ENCODE measurements at places on chromosomes 7 and 10.

DNA sequence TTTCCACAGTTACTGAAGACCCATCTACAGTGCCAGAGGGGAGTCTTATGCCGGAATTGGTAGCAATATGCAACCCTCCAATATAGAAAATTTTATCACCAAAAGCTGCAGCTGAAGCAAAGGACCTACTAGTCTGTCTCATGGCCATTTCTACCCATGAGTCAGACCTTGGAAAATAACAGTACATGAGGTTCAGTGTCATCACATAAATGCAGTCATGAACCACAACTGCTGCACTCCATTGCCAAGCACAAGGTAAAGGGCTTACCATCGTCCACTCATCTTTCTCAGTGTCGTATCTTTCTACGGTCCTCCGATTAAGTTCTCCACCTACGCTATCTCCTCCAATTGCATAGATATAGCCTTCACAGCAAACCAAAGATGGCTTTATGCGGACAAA lies 21.8 kb downstream of the KBTBD2 start:
- no peak overlapping the region for H3K4me3 ChIP-seq
- H3K27me3 ChIP-seq = no peaks in the 10 kb centered on the region
- peak overlapping the region; percentile 12 for H3K27ac ChIP-seq
- peaks cover 34% of the 10 kb centered on the region for H3K4me1 ChIP-seq
- DNase-seq = no peak

- no peak overlapping the region for H3K27ac ChIP-seq
- H3K36me3 ChIP-seq = peaks cover 37% of the 10 kb centered on the region
- peaks cover 5% of the 10 kb centered on the region for H3K4me1 ChIP-seq
- no peak overlapping the region for H3K4me3 ChIP-seq
- DNase-seq = no peak
Measured at GRCh38 chr7:106249488-106249887, 35.3 kb downstream of the NAMPT start.

- peak within 1 kb of the TSS; percentile 97 for H3K27ac ChIP-seq
- no peaks in the 10 kb centered on the region for H3K27me3 ChIP-seq
- H3K4me3 ChIP-seq = peak within 1 kb of the TSS; percentile 86
- peak; percentile 96 for DNase-seq
- peaks cover 39% of the 10 kb centered on the region for H3K4me1 ChIP-seq
- H3K36me3 ChIP-seq = peaks cover 10% of the 10 kb centered on the region
Measured at GRCh38 chr10:99619851-99620710, at the start of gene SLC25A28. TSS of gene SLC25A28 (minus strand) at chr10:99620439. CDS start at chr10:99620335, 104 bp downstream.

GRCh38 chr10:44558521-44558920 lies 173.6 kb upstream of the CXCL12 start:
- no peak for DNase-seq
- no peak overlapping the region for H3K27ac ChIP-seq
- no peaks in the 10 kb centered on the region for H3K36me3 ChIP-seq
- H3K27me3 ChIP-seq = no peaks in the 10 kb centered on the region

DNA sequence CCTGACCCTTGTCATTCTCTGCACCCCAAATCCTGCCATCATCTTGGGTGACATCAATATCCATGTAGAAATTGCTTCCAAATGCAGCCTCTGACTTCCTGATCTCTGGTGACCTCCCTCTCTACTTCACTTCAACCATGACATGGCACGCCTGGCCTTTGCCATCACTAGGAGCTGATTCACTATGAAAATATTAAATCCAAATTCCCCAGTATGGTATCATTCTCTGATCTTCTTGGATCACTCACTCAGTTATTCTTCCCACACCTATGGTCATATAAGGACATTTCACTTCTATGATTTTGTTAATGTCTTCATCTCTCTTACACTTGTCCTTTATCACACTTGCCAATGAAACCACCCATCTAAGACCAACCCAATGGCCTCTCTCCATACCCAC lies 73.7 kb upstream of the ODAD2 start:
- H3K4me3 ChIP-seq = no peak overlapping the region
- H3K4me1 ChIP-seq = no peaks in the 10 kb centered on the region
- no peaks in the 10 kb centered on the region for H3K36me3 ChIP-seq
- no peak for DNase-seq
- no peak overlapping the region for H3K27ac ChIP-seq

DNA sequence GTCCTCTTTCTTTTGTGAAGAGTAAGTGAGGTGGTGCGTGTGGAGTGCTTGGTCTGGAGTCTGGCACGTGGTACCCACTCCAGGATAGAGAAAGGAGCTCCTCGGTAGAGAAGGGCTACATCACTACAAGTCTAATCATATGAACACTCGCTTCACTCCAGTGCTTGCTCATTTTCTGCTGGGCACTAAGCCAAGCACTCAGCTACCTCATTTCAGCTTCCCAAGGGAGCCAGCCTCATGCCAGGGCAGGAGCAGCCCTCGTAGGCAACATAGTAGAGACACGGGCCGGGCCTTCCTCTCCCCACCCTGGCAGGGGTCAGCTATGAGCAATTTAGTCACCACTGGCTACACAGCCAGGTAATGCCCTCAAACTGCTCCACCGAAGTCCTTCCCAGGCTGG lies 11.4 kb upstream of the HSPA12A start:
- no peak overlapping the region for H3K27ac ChIP-seq
- no peaks in the 10 kb centered on the region for H3K4me1 ChIP-seq
- peaks cover 28% of the 10 kb centered on the region for H3K27me3 ChIP-seq
- H3K4me3 ChIP-seq = no peak overlapping the region

GRCh38 chr7:68485253-68485917 lies 1112.9 kb upstream of the AUTS2 start:
- H3K36me3 ChIP-seq = peaks cover 4% of the 10 kb centered on the region
- H3K27me3 ChIP-seq = no peaks in the 10 kb centered on the region
- no peaks in the 10 kb centered on the region for H3K4me1 ChIP-seq
- H3K27ac ChIP-seq = no peak overlapping the region
- DNase-seq = no peak

DNA sequence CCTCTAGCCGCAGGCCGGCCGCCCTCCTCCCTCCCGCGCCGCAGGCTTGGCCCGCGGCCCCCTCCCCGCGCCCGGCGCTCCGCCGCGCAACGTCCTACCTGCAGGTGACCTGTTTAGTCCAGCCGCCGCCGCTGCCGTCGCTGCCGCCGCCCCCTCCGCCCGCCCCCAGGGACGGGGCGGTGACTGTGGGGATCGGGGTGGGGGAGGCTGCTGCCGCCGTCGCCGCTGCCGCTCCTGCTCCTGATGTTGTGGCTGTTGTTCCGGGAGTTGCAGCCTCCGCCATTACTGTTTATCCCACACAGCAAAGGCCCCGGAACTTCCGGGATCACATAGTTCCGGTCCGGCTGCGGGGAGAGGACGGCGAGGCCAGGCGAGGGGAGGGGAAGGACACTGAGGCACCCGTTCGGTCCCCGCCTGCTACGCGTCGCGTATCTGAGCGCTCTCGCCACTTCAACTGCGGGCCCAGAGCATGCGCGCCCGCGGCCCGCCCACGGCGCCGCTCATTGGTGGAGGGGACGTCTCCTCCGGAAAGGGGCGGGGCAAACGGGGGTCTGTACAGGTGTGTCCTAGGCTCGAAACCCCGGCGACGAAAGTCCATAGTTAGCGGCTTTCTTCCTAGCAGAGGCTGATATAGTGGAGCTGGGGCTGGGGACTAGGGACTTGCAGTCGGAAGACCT lies at the start of gene MKRN1:
Gene MKRN1 (minus strand): TSS at position 444 of the 677 bp plus-strand sequence. CDS start 161 bp downstream, at position 283.
- peaks cover 12% of the 10 kb centered on the region for H3K4me1 ChIP-seq
- peak within 1 kb of the TSS; percentile 98 for H3K4me3 ChIP-seq
- H3K36me3 ChIP-seq = no peaks in the 10 kb centered on the region
- peak within 1 kb of the TSS; percentile 88 for H3K27ac ChIP-seq

GRCh38 chr7:26182283-26182682 lies 18.3 kb downstream of the HNRNPA2B1 start:
- peaks cover 61% of the 10 kb centered on the region for H3K4me1 ChIP-seq
- no peak for DNase-seq
- no peak overlapping the region for H3K4me3 ChIP-seq
- H3K36me3 ChIP-seq = peaks cover 20% of the 10 kb centered on the region
- no peaks in the 10 kb centered on the region for H3K27me3 ChIP-seq

DNA sequence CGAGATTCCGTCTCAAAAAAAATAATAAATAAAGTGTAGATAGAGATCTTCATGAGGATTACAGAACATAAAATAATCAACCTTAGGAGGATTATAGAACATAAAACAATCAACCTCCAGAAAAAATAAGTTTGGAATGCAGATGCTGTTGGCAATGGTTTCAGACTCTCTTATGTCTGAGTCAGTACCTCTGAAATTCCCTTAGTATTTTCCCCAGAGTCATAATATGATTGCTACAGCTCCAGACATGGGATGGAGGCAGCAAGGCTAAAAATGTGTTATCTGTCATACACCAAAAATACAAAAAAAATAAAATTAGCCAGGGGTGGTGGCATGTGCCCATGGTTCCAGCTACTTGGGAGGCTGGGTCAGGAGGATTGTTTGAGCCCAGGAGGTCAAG lies 22.2 kb downstream of the CADPS2 start:
- H3K4me3 ChIP-seq = no peak overlapping the region
- DNase-seq = no peak
- no peaks in the 10 kb centered on the region for H3K4me1 ChIP-seq
- peaks cover 14% of the 10 kb centered on the region for H3K36me3 ChIP-seq

GRCh38 chr10:66999762-67000545 lies 74.1 kb downstream of the LRRTM3 start:
- no peak overlapping the region for H3K27ac ChIP-seq
- no peaks in the 10 kb centered on the region for H3K36me3 ChIP-seq
- no peak for DNase-seq
- no peaks in the 10 kb centered on the region for H3K27me3 ChIP-seq
- H3K4me1 ChIP-seq = no peaks in the 10 kb centered on the region

DNA sequence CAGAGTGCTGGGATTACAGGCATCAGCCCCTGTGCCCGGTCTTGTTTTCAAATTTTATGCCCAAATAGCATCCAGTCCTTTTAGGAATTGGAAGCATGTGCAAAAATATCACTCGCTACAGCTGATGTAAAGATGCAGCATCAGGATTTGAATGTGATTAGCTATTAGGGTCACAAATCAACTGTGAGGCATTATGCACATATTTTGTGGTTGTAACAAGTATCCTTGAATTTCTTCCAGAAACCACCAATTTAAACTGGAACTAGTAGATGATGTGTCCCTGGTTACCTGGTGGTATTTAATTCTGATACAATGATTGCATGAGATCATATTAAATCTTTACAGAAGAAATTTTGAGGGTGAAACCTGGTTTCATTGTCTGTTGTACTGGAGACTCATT lies 41.0 kb upstream of the ITGA8 start:
- DNase-seq = no peak
- H3K36me3 ChIP-seq = peaks cover 4% of the 10 kb centered on the region
- H3K4me1 ChIP-seq = no peaks in the 10 kb centered on the region
- H3K4me3 ChIP-seq = no peak overlapping the region

GRCh38 chr7:106915407-106915806 lies 50.3 kb downstream of the PIK3CG start:
- H3K36me3 ChIP-seq = peaks cover 21% of the 10 kb centered on the region
- no peak overlapping the region for H3K4me3 ChIP-seq
- H3K27me3 ChIP-seq = no peaks in the 10 kb centered on the region
- H3K4me1 ChIP-seq = peaks cover 11% of the 10 kb centered on the region
- no peak overlapping the region for H3K27ac ChIP-seq
- DNase-seq = no peak

GRCh38 chr10:71547312-71547711 lies 150.6 kb downstream of the CDH23 start:
- H3K27ac ChIP-seq = no peak overlapping the region
- DNase-seq = no peak
- no peaks in the 10 kb centered on the region for H3K4me1 ChIP-seq

- H3K4me1 ChIP-seq = peaks cover 7% of the 10 kb centered on the region
- no peak overlapping the region for H3K4me3 ChIP-seq
- H3K27me3 ChIP-seq = no peaks in the 10 kb centered on the region
Measured at GRCh38 chr7:151313857-151314256, 27.8 kb upstream of the NUB1 start.

DNA sequence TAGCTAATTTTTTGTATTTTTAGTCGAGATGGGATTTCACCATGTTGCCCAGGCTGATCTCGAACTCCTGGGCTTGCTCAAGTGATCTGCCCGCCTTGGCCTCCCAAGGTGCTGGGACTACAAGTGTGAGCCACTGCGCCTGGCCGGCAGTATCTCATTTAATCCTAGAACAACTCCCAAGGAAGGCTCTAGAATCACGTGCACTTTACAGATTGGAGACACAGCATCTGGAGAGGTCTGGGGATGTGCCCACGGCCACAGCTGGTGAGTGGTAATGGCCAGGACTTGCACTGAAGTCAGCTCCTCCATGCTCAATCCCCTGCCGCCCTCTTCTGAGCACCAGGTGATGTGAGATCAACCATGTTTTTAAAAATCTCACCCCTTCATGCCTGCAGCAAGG lies 43.1 kb downstream of the CARD11 start:
- H3K4me3 ChIP-seq = no peak overlapping the region
- no peaks in the 10 kb centered on the region for H3K27me3 ChIP-seq
- no peak for DNase-seq
- H3K36me3 ChIP-seq = peaks cover 1% of the 10 kb centered on the region

DNA sequence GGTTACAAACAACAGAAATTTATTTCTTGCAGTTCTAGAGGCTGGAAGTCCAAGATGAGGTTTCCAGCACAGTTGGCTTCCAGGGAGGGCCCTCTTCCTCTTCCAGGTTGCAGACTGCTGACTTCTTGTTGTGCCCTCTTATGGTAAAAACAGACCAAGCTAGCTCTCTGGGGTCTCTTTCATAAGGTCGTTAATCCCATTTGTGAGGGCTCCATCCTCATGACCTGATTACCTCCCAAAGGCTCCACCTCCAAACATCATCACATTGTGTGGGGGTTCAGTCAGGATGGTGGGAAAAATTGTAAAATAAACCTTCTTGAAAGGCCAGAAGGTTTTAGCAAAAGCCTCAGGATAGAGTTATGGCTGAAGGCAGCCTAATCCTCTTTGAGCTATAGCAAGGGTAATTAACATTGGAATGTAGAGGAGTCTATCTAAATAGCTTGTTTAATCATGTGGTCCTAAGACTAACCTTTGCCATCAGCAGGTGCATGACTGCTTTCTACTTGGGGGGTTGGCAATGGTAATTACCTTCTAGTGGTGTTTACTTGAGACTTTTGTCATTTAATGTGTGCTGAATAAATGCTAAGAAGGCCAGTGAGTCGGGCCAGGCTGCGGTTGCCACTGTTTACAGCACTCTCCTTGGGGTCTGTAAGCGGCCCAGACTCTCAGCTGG lies 80.8 kb downstream of the PPP1R17 start:
- H3K36me3 ChIP-seq = no peaks in the 10 kb centered on the region
- no peak overlapping the region for H3K4me3 ChIP-seq
- no peak overlapping the region for H3K27ac ChIP-seq
- no peaks in the 10 kb centered on the region for H3K4me1 ChIP-seq
- no peaks in the 10 kb centered on the region for H3K27me3 ChIP-seq

- DNase-seq = no peak
- H3K36me3 ChIP-seq = no peaks in the 10 kb centered on the region
- H3K27ac ChIP-seq = no peak overlapping the region
- H3K4me1 ChIP-seq = no peaks in the 10 kb centered on the region
- H3K4me3 ChIP-seq = no peak overlapping the region
Measured at GRCh38 chr7:157444011-157444842, 107.4 kb downstream of the DNAJB6 start.

DNA sequence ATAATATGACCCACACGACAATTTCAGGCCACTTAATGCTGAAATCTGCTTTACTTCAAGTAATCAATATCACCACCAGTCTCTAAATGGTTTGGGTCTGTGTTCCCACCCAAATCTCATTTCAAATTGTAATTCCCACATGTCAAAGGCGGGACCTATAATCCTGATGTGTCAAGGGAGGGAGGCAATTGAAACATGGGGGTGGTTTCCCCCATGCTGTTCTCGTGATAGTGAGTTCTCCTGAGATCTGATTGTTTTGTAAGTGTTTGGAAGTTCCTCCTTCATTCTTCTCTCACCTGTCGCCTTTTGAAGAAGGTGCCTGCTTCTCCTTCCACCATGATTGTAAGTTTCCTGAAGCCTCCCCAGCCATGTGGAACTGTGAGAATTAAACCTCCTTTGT lies 178.4 kb downstream of the CRPPA start:
- no peaks in the 10 kb centered on the region for H3K27me3 ChIP-seq
- H3K4me1 ChIP-seq = peaks cover 3% of the 10 kb centered on the region
- no peak overlapping the region for H3K4me3 ChIP-seq
- no peak overlapping the region for H3K27ac ChIP-seq
- no peak for DNase-seq

Data from natural killer cell treated with Interleukin-12 subunit alpha and Interleukin-12 subunit beta and Interleukin-15 and Interleukin-18, amount 100 ng/mL, for 72 hours (primary cell).